ENCODE measurements at places on chromosomes 7 and 10.

DNA sequence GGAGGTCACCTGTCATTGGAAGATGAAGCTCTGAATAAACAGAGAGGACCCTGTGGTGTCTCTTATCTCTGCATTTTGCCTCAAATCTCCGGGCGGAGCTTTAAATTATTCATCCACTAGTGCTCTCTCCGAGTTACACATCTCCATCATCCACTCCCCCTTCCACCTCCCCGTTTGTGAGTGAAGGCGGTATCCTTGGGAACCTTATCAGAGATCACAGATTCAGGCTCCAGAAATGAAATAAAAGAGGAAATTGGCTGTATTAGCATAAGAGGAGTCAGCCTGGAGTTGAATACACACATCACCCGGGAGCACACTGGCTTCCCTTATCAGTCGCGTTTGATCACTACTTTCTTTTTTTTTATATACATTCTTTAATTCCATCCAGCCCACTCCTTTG lies 1184.8 kb downstream of the GATA3 start:
- no peak for DNase-seq

DNA sequence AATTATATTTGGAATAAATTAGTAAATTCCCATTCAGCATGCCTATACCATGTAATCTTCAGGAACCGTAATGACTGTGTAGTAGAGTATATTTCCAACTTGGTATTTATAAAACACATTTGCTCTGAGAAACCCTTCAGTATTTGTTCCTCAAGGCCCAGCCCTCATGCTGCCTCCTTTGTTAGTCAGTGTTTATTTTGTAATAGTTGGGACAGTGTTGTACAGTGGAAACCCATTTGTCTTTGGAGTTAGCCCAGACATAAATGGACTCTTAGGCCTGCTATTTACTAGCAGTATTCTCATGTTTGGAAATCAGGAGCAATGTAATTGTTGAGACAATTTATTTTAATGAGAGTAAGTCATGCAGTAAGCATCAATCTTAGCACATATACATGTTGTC lies 686.9 kb downstream of the AUTS2 start:
- DNase-seq, result no peak

GRCh38 chr10:77355844-77356243 lies 281.8 kb downstream of the KCNMA1 start:
- DNase-seq, result no peak

GRCh38 chr10:53786236-53786900 lies 1013.8 kb upstream of the MBL2 start:
- DNase-seq, result no peak
